ENCODE measurements at places on chromosomes 5 and 9.

GRCh38 chr9:85522459-85523092 lies 219.2 kb downstream of the AGTPBP1 start:
- peak; percentile 35 for DNase-seq

DNA sequence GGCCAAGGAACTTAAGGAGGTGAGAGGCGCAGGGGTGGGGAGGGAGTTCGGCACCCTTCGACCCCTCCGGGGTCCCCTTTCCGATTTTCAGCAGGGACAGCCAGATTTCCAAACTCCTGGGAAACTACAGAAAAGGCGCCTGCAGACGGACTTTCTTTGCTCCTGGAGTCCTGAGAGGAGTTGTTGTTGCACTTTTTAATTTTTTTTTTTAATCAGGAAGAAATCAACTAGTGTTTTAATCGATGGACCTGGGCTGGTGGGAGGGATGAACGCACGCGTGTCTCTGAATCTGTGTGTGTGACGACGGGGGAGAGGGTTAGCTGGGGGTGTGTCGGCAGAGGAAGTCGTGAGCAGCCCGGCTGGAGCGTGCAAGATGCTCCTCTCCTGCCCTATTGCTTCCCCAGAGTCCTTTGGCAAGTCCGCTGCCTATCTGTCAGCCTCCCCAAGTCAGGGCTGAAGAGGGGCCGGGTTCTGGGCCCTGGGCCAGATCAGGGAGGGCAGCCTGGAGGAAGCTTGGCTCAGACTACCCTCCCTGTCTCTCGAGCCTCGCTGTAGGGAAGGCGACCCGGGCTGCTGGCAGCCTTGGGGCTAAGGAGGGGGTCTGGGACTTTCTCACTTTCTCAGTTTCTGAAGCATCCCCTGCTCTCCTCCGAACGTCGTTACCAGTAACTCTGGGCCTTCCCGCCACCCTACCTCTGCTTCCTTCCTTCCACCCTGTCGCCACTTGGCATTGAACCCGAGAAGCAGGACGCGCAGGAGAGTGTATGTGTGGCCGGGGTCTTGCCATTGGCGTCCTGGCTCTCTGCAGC lies 731 bp downstream of the PRR16 start:
- peak; percentile 62 for DNase-seq

GRCh38 chr5:42518595-42519221 lies 95.5 kb downstream of the GHR start:
- DNase-seq: no peak

DNA sequence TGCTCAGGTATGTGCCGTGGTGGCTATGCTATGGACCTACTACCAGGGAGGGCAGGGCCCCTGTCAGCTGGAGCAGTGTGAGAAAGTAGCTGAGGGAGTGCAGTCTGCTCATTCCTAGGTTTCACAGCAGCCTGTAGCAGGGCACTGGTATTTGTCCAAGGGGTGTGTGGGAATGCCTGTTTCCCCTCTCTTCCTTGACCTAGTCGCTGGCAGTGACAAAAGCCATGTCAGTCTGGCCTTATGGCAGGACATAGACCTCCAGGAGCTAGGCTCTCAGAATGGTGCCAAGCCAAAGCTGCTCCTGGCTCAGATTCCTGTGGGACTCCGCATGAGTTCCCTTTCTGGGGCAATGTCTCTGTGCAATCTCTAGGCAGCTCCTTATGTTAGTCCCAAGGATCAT lies 253.9 kb upstream of the TYRP1 start:
- no peak for DNase-seq

- no peak for DNase-seq
Observed at GRCh38 chr9:25939126-25939525, 260.9 kb upstream of the TUSC1 start.

DNA sequence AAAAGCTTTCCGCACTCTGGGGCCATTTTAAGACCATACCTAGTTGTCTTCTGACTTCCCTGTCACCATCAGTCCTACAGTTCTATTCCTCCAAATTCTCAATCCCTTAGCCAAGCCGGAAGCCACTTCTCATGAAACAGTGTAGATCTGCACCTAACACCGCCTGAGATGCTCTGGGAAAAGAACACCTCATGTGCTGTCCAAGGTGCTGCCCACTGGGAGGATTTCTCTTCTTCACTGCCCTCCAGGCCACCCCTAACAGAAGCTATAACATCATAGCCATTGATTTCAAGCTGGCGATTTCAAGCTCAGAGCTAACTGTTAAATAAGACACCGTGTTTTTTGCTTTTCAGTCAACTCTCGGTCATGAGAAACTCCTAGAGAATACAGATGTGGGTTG lies 559.3 kb downstream of the CCDC171 start:
- DNase-seq: peak; percentile 24

GRCh38 chr5:150700246-150700593 lies 642 bp downstream of the RBM22 start:
- DNase-seq: no peak

DNA sequence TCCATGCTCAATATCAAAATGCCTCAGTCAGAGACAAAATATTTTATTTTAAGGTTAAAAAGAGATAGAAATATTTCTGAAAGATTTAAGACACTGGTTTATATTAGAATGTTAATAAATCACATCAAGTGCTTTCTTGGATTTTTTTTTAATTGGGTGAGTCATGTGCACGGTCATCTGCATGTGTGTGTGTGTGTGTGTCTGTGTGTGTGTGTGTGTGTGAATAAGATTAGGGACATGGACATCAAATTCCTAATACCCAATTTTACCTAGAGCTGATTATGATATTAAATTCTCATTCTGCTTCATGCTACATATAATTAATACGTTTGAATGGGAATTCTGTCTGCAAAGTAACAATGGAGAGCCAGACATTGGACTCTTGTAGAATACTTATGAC lies 122.9 kb downstream of the BASP1 start:
- no peak for DNase-seq

DNA sequence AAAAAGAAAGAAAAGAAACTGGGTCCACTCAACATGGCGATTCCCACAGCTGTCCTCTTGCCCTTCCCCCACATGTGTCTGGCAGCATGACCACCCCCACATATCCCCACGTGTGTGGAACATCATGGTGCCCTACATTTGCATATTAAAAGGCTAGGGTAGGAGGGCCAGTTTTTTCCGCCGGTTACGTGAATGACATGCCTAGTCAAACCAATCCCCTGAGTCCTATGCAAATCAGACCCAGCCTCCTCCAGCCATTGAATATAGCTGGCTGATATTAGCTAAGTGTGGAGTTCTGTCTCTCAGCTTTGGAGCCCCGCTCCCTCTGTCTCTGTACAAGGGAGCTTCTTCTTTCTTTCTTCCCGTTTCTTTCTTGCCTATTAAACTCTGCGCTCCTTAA lies 33.0 kb upstream of the CCDC112 start:
- no peak for DNase-seq

- DNase-seq: no peak
Observed at GRCh38 chr9:36191686-36192085, 965 bp downstream of the CLTA start.

GRCh38 chr5:96943799-96944198 lies 7.9 kb downstream of the LNPEP start:
- no peak for DNase-seq

DNA sequence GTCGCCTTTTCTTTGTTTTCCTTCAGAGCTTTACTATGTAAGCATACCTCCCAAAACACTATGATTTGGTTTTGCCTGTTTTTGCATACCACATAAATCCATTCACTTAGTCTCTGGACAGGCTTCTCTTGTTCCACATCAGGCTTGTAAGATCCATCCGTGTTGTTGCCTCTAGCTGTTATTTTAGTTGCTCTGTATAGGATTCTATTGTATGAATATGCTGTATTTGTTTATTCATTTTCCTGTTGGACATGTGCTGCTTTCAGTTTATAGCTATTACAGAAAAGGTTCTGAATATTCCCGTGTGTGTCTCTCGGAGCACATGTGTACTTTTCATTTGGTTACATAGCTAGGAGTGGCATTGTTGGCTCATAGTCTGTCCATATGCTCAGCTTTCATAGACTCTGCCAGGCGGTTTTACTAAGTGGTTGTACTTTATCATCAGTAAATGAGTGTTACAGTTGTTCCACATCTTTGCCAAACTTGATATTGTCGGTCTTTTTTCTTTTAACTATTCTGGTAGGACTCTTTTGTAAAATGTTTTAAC lies 41.8 kb downstream of the NUP214 start:
- no peak for DNase-seq

DNA sequence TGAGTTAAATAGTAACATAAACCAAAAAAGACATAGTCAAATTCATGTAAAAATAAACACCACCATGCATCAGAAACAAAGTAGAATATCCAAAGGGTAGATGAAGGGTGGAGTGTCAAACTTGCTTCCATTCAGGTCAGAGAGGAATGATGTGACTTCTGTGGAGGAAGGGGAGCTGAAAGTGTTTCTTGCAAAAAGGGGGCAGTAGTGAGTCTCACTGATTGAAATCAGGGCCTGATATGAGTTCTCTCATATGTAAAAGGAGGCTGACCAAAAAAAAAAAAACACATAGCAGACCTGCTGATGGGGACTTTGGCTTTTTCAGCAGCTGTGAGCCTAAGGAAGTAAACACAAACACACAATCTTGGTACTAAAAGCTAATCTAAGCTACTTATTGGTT lies 38.8 kb upstream of the RGMB start:
- DNase-seq: no peak

- no peak for DNase-seq
Observed at GRCh38 chr5:144177548-144177947, 6.9 kb downstream of the KCTD16 start.

DNA sequence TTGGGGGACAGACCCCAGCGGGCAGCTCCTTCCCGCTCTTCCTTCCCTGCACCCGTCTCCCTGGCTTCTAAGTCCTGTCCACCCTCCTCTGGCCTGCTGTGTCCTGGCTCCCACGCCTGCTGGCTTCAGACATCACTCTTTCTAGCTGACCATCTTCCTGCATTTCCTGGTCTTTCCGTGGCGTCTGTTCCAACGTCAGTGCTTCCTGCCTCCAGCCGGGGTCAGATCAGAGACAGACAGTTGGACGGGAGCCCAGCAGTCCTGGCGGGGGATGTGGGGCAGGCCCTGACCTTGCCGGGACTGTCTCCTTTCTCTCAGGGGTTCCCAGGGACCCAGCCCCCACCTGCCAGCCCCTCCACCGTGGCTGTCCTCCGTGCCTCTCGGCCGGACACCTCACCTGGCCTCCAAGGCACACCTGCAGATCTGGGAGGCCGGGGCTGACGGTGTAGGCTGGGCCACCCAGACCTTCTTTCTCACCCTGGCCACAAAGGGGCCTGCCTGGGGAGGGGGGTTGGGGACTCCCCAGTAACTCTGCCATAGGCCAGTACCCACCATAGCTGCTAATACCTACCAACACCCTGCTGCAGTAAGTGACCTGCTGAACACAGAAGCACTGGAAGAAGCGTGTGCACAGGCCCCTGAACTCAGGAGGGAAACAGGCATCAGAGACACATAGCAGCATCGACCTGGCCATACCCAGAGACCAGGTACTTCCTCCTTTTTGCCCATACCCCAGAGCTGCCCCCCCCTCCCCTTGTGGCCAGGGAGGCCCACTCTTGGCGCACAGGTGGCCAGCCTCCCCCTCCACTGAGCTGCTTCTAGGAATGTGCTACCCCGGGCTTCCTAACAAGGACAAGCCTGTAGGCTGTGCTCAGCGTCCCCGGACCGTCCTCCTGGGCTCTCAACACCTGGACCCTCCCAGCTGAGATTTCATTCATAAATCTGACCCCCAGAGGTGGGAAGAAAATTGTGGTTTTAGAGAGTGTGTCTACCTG lies 5.1 kb downstream of the NRARP start:
- no peak for DNase-seq

GRCh38 chr5:68884883-68885282 lies 208.9 kb upstream of the SLC30A5 start:
- no peak for DNase-seq

DNA sequence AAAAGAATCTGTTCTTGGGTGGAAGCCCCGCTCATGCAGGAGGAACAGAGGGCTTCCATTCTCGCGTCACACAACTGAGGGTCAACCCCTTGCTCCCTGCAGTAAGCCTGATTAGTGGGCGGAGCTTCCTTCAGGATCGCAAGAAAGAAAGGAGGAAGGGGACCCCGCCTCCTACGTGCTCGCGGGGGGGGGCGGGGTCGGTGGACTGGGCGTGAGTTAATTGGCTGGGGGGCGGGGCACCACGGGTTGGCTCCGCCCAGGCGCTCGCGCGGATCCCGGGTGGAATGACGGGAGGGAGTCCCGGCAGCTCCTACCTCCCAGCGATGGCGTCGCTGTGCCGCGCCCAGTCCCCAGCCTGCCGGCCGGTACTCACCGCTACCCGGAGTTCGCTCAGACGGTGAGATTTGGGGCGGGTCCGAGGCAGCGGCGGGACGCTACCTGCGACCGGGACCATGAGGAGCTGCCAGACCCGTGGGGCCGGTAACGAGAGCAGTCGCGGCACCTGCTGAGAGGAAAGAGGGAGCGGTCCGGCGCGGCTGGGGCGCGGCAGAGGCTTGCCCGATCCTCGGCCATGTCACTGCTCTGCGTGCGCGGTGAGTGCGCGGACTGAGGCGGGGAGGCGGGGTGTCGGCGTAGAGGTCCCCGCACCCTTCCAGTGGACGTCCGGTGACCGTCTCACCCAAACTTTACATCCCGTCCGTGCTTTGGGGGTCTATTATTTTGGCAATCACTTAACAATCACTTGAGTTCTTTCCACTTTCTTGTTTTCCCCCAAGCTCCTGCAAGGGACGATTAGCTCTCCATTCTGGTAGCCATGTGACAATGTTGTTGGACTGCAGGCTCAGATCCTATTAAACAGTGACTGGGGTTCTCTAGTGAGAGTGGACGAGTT lies at the start of gene UNC13B:
Gene UNC13B (plus strand): TSS at position 297 of the 892 bp plus-strand sequence. CDS start 275 bp downstream, at position 572.
- DNase-seq: peak; percentile 97

DNA sequence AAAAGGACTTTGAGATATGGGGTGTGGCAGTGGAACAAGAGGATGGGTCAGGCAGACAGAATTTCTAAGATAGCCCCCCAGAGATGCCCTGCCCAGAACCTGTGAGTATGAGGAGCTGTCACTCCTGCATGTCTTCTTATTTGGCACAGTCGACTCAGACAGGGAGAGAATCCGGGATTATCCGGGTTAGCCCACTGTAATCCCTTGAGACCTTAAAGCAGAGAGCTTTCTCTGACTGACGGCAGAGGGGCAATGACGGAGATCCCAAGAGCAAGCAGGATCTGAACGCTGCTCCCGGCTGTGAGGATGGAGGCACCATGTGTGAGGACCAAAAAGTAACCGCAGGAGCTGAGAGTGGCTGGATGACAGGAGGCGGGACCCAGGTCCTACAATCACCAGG lies 8.8 kb upstream of the NHP2 start:
- DNase-seq: no peak

DNA sequence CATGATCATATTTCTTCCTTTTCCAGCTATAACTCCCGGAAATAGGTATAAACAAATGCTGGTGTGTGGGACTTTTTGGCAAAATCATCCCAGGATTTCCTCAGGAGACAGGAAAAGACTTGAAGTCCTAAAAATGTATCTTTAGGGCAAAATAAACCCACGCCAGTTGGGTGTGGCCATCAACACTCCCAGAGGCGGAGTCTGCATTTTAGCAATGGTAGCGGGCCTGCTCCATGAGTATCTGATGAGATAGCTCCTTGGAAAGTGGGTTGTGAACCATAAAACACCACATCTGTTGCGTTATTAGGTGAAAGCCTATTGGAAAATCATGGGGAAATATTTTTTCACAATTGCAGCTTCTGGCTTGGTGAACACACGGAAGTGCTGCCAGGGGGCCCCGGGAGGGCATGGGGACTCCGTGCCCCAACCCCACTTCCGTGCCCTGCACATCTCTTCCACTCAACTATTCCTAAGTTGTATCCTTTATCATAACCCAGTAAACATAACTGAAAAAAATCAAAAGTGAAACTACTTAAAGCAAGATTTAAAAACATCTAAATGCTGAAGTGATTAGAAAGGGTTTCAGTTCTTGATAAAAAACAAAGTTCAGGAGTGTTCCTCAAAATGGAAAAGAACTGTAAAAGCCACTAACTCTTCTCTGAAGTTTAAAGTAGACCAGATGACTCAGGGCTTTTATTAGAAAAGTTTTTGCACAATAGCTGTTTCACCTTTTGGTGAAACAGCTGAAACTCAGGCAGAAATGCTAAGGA lies 111.2 kb downstream of the LRRC70 start:
- DNase-seq: no peak
